ENCODE measurements at places on chromosomes 3 and 15.

- no peak for DNase-seq
Observed at GRCh38 chr3:177236704-177237103, 39.4 kb upstream of the TBL1XR1 start.

DNA sequence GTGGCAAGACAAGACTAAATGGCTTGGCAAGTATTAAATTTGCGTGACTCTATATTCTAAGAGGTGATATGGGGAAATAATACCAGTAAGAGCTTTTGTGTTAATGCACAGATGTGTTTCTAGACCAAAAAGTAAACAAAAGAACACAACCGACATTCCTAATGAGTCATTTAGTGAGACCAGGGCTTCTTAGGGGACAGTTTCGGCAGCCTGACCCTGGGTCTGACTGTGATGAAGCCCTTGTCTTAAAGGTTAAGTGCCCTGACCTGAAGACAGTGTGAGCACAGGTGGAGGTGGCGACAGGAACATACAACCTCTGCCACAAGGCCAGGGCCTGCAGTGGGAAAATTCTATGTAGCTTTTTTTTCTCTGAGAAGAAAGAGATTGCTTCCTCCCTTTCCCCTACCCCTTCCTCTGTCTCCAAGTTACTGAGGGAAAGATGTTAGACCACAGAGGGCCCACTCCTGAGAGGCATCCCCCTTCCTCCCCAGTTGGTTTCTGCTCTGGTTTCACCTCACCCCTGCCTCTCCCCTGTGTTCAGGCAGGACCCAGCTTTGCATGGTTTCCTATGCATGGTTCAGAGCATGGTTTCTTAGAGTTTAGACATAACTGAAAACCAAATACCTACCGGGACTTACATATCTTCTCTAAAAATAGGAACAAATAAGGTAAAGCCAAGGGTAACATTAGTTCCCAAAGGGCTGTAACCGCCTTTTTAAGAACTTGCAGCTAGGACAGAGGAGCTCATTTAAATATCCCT is 24.8 kb upstream of the CMTM7 start:
- DNase-seq = no peak

DNA sequence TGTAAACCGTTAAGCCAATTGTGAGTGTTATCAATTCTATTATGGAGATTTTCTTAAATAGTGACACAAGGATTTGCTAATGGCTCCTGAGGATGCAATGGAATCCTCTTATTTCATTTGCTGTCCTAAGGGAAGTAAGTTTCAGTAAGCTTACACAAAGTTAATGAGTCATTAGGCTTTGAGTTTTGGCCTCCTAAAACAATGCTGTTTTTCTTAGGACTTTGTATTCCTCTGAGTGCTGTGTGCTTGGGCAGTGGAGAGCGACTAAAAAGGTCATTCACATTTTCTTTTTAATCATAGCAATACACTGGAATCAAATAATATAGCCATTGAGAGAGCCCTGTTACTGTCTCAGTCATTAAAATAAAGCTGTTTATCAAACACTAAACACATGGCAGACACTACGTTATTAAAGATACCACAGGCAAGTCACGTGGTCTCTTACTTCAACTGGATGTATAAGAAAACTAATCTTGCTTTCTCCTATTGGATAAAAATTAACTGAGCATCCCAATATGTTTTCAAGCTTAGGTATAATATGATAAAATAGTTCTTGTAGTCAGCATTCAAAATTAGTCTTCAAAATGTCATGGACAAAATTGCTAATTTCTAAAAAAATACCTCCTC is 290.8 kb downstream of the NLGN1 start:
- DNase-seq = no peak

- no peak for DNase-seq
Observed at GRCh38 chr15:41627203-41627602, 33.0 kb upstream of the MGA start.

- DNase-seq = peak; percentile 70
Observed at GRCh38 chr15:42133886-42134502, 22.4 kb downstream of the PLA2G4F start.

DNA sequence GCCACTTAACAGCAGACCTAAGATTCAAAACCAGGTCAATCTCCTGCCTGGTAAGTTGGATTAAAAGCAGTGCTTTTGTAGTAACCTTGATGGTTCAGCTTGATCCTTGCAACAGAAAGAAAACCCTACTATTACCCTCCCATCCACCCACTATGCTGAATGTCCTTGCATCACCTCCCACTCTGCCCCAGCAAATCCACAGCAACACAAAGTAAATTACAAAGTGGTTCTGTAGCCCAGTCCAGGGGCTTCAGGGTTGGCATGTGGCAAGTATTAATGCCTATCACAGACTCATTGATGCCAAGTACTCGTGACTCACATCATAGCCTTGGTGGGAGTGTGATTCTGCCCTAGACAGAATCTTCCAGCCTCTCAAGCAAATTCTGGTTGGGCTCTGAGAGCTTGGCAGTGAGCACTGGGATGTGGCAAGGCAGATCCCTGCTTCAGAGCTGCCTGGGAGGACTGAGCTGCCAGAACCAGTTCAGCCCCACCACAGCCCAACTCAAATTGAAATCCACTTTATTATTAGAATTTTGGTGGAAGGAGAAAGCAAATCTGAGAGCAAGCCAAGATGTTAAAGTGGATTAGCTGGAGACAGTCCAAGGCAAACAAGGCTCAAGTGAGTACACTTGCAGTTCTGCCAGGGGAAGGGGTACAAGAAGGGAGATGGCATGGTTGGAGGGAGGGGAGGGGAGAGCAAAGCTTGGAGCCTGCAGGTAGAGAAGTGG is 225.8 kb upstream of the UMPS start:
- DNase-seq = peak; percentile 90

GRCh38 chr15:40906991-40907802 is 12.9 kb downstream of the VPS18 start:
- no peak for DNase-seq

DNA sequence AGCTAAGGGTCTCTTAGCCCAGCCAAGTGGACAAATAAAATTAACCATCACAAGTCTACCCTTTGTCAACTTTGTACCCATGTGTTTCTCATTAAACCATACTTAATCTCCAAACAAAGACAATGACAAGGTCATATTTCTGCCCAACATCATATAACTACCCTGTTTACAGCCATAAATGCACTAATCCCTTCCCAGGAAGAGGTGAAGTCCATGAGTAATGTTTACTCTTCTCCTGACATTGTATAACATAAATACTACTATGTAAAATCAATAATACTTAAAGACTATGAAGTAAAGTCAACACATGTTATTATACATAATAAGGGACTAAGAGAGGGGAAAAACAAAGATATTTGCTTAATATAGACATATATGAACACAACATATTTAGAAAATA is 38.5 kb upstream of the FAN1 start:
- DNase-seq = no peak

DNA sequence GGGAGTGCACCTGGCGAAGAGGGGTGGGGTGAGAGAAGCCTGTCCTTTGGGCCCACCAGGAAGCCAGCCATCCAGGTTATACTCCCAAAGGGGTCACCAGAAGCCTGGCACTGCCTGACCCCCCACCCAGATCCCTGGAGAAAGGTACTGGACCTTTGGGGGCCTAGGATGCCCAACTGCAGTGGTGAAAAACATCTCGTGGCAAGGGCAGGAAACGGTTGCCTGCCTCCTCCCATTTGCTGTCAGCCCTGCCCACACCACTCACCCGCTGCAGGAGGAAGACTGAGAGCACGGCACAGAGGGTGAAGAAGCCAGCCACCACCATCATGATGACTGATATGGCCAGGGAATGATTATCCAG is 2.2 kb upstream of the ULK3 start:
- no peak for DNase-seq

DNA sequence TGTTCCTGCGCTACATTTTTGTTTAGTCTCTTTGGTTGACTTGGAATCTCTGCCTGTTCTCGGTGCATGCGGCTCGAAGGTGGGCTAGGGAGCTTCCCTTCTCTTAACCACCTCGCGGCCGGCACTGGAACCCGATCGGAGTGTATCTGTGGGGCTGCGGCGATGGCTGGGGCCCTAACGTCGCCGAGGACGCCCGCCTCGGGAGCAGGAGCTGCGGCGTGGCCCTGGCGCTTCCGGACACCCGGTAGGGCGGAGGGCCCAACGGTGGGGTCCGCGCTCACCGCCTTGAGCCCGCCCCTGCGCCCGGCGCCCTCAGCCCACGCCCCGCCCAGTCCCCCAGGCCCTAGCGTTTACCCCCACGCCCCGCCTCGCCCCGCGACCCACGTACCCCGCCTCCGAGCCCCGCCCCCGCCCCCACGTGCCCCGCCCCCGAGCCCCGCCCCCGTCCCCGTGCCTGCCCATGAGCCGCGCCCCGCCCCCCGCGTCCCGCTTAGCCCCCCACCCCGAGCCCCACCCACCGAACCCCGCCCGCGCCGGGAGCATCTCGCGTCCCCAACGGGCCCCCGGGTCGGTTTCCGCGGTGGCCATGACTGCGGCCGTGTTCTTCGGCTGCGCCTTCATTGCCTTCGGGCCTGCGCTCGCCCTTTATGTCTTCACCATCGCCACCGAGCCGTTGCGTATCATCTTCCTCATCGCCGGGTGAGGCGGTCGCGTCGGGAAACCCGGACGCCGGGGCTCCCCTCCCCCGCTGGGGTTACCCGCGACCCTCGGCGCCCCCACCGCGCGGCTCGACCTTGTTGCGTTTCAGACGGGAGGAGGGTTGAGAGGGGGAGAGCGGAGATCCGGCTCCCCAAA is at the start of gene APH1B:
Gene APH1B (plus strand): TSS at position 568 of the 855 bp plus-strand sequence. CDS start 19 bp downstream, at position 587.
- DNase-seq = peak; percentile 91

GRCh38 chr3:152586974-152587373 is 248.0 kb upstream of the P2RY1 start:
- DNase-seq = no peak

DNA sequence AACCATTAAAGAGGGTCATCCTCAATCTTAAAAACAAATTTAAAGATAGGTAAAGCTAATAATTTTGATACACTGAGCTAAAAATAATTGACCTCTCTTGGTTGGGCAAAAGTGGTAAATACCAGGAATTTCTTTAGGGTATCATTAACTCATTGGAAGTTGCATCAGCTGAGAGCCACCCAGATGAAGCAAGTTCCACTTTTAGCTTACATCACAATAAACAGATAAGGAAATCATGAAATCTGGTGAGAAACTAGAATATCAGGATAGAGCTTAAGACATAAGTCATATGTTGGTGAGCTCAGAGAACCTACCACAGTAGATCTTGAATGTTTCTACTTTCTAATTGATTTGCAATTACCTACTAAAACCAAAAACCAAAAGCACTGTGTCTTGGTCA is 97.4 kb upstream of the SLC2A2 start:
- DNase-seq = no peak

- no peak for DNase-seq
Observed at GRCh38 chr3:154780263-154780662, 299.9 kb upstream of the MME start.

- peak; percentile 61 for DNase-seq
Observed at GRCh38 chr3:150216041-150216811, 191.9 kb upstream of the TSC22D2 start.

GRCh38 chr15:78931439-78932257 is 13.2 kb downstream of the CTSH start:
- no peak for DNase-seq

DNA sequence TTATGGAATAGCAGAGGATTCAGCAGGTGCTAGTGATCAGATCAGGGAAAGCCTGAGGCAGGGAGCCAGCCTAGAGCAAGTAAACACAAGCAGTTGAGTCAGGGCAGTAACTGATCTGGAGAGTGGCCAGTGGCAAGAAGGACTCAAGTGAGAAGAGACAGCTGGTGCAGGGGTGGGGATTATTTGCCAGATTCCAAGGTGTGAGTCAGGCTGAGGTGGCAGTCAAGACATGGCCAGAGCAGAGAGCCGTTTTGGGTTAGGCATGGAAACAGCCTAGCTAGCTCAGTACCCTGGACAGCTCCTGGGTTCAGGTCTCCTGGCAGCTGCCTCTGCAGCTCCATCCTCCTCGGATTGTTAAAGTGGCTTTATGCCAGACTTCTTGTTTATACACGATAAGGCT is 281.9 kb upstream of the ONECUT1 start:
- DNase-seq = peak; percentile 10
